NCI-H187 (cell line): ENCODE measurements at places on chromosomes 2 and 18.

GRCh38 chr2:21452263-21452662 is 328.5 kb downstream of the TDRD15 start:
- DNase-seq = no peak

DNA sequence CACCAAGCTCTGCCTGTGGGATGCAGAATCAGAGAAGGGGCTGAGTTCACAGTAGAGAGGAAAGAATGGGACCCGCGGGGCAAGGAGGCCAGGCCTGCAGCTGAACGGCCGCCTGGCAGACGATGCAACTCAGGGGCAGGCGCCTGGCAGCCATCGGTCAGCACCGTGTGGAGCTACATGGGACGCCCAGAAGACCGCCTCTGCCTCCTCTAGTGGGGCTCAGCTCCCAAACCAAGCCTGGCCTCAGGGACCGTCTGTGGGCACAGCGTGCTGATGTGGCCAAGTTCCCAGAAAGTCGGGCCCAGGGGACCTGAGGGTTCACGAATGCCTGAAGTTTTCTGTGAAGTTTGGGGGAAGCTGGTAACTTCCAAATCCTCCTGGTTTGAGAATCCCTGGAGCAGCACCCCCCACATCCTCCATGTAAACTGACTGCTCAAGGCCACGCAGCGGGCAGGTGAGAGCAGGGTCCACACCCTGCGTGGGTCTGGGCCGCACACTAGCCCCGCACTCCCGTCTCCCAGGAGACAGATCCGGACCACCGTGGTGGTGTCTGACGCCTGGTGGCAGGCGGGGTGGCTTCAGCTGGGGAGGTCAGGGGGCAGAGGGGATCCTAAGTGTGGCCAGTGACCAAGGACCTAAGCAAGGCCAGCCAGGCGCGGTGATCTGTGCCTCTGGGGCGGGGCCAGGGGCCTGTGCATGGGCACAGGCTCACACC is 14.6 kb downstream of the SNORC start:
- no peak for DNase-seq

- no peak for DNase-seq
Measured at GRCh38 chr2:163717993-163718680, 17.7 kb downstream of the FIGN start.

DNA sequence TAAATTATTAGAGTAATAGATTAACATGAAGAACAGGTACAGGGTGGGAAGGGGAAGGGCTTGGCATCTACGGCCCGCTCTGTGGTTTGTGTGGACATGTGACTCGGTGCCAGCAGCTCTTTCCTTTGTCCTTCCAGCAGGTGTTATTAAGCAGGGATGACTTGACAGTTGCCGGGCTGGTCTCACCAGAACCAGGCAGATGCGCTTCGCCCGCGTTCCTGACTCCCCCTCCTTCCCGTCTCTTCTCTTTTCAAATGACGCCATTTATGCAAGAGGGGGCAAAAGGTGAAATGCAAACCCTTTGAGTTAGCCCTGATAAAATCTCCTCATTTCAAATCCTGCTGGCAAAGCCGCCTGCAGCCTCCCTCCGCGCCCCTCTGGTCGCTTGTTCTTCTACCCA is 38.9 kb upstream of the MGAT4A start:
- DNase-seq = peak; percentile 67
